ENCODE measurements at places on chromosomes 1 and 21.
A peak's percentile ranks its signal among the peaks of the same experiment; 100 is the strongest.

DNA sequence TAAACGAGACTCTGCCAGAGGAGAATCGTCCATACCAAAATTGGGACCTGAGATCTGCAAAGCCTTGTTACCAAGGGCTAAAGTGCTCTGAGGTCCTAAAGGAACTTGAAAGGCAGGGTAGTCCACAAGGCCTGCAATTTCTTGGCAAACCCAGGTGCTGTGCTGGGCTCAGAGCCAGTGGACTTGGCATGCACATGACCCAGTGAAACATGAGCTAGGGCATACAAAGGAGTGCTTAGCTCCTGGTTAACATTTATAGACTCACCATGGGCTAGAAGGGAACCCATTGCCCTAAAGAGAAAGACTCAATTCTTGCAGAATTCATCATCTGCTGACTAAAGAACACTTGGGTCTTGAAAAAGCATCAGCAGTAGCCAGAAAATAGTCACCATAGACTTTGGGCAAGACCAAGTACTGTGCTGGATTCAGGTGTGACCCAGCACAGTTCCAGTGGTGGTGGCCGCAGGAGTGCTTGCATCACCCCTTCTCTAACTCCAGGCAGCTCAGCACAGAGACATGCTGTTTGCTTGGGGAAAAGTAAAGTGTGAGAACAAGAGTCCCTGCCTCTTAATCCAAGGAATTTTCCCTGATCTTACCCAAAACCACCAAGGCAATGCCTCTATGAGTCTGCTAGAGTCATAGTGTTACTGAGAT, 1069.4 kb upstream of the ADGRL2 start:
- no peak for DNase-seq

GRCh38 chr1:179848233-179848632, 29.4 kb downstream of the TOR1AIP2 start:
- DNase-seq: no peak

DNA sequence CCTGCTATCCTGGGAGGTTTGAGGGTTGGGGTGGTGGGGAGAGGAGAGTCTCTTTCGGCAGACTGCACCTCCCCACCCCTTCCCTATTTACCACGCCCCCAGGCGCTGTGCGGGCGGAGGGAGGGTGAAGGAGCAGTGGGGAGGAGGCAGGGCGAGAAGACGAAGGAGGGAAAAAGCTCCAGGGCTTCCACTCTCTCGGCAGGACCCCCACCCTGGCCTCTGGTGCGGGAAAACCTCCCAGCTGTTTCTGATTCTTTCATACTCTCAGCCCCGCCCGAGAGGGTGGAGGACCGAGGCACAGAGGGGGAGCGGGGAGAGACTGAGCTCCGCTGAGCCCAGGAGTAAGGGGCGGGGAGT, 866 bp upstream of the WNT2B start:
- DNase-seq: no peak

DNA sequence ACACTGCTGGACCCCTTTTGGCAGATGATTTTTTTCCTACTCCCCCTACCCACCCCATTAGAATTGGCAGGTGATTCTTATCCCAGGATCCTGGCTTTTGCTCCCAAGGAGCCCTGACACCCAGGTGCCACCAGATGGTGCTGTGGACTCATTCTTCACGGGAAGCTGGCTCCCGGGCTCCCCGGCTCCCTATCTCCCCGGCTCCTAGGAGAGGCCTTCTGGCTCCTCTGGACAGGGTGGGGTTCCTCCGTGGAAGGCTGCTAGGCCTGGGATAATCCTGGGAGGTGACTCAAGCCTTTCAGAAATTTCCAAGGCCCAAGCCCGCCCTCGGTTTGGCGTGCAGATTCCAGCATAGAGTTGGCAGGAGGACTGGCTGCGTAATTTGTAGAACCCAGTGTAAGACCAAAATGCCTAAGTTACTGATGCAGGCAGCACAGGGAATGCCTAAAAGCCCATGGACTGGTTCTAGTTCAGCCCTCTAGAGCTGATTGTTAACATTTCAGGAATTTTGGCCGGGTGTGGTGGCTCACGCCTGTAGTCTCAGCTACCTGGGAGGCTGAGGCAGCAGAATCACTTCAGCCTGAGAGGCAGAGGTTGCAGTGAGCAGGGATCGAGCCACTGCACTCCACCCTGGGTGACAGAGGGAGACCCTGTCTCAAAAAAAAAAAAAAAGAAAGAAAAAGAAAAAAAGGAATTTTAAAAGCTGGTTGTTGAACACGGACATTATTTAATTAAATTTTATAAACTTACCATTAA, 6.8 kb upstream of the BSDC1 start:
- peak; percentile 89 for DNase-seq

- no peak for DNase-seq
Measured at GRCh38 chr1:218376722-218377121, 31.6 kb downstream of the TGFB2 start.

DNA sequence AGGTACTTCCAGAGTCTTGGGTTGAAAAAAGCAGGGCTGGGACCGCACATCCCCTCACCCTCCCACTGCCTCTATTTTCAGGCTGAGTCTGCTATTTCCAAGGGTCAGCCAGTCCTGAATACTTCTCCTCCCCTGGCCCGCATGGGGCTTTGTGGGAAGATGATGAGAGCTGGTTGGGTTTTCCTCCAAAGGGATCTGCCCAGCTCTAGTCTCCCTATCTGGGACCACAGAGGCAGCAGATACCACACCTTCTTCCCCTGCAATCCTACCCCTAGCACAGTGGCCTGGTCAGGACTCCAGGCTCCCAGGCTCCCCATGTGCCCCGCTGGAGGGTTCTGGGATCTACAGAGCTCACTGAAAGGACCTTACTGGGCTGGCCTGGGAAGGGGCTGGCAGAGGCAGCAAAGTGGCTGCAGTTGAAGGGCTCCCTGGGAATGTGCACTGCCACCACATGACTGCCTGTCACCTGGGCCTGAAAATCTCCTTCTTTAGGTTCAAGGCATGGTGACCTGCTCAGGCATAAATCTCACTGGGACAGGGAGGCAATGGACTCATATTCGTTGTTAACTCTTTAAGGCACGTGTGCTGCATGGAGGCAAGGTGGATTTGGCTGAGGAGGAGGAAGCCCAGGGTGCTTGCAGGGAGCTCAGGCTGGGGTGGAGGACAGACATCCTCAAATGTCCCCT, 13.1 kb downstream of the CACNA1S start:
- no peak for DNase-seq

- no peak for DNase-seq
Measured at GRCh38 chr1:209505044-209505443, 78.5 kb upstream of the CAMK1G start.

GRCh38 chr1:217564833-217565232, 66.1 kb downstream of the GPATCH2 start:
- no peak for DNase-seq

GRCh38 chr1:169529068-169529642, 43.4 kb upstream of the SLC19A2 start:
- DNase-seq: no peak

GRCh38 chr1:62573675-62574074, 23.6 kb upstream of the ANGPTL3 start:
- no peak for DNase-seq

DNA sequence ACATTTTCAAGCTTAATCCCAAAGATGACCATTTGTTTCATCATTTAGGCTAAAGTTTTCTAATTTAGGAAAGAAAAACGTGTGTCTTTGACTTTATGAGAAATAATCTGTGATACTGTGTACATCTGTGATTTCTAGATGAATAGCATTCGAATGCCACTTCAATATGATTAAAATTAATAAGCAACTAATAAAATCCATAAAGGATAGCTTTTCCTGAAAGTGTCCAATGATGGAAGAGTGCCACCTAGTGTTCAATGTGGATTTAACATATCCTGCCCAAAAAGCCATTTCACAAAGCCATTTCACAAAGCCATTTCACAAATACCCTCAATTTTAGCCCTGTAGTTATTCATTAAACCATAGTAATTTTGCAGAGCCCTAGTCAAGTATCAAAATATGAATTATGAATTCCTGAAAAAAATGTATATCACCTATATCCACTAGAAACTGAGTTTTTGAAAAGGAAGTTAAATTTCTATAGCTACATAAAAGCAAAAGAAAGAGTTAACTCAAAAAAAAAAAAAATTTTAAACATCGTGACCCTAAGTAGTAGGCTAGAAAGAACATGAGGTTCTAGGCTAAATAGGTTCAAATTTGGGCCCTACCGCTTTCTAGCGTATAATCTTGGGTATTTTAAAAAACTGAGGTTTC, 19.1 kb downstream of the NME7 start:
- no peak for DNase-seq

GRCh38 chr1:1763657-1764621, 14.3 kb downstream of the NADK start:
- DNase-seq: no peak

GRCh38 chr1:230158415-230159291, 91.6 kb downstream of the GALNT2 start:
- no peak for DNase-seq

GRCh38 chr21:37006486-37007291, at the start of gene RIPPLY3:
RIPPLY3 (plus strand) TSS chr21:37006702; CDS start chr21:37006773, 71 bp downstream.
- DNase-seq: no peak

DNA sequence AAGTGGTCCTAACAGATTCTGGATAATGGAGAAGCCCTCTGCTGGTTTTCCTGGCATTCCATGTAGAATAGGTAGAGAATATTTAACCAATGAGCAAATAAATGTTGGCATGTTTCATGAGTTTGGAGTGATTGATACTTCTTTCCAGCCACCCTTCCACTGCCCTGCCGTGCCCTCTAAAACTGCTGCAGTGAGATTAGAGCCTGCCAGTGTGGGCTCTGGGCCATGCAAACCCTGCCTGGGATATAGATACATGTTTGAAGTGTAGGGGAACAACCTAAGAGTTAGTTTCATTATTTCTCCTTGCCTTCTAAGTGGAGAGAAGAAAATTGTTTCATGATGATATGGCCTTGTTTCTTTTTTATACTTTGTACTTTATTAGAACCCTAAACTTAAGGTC, 10.4 kb downstream of the UBE2Q1 start:
- DNase-seq: no peak

DNA sequence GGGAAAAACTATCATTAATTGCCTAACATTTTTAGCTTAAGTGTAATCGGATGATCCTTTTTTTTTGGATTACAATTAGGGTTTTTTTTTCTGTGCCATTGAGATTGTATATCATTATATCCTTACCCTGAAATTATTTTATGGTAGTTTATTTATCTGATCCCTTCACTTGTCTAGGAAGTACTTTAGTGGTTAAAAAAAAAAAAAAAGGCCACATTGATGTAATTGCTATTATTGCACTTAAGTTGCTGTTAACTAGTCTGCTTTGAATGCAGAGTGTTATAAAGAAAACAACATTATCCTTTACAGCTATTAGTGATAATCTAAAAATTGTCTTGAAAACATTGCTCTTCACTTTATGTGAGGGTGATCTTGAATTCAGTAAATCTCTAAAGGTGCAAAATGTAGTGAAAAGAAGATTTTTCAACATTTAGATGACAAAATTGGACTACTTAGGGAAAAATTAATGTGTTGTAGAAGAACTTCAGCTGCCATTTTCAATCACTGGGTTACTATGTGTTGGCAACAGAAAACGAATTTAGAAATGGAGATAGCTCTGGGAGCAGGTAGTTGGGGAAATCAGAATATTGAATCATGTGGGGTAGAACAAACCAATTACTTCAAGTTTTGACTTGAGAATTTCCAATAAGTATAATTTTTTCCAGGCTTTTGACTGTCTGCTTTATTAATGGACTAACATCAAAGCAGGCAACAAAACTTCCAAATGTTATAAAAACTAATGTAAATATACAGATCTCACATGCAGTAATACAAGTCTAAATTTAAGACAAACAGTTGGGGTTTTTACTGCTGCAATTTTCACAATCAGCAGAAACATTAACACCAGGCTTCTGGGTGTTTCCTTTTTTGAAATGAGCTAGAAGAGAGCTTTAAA, 5.0 kb downstream of the ADGRL2 start:
- no peak for DNase-seq

DNA sequence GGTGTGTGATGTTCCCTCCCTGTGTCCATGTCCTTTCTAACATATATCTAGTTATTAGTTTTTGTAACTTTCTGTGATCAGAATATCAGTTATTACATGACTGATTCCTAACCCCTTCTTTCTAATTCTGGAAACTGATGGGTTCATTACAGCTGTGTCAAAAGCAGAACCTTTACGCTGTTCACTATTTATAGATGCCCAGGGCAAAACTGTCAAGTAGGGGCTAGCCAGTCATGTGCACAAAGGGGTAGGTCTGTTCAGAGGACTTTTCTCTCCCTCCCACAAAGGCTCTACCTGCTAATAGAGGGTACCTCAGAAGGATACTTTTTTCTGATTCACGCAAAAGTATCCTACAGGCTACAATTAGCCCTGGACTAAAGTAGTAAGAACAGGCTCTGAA, 79.2 kb downstream of the NRDC start:
- DNase-seq: no peak

DNA sequence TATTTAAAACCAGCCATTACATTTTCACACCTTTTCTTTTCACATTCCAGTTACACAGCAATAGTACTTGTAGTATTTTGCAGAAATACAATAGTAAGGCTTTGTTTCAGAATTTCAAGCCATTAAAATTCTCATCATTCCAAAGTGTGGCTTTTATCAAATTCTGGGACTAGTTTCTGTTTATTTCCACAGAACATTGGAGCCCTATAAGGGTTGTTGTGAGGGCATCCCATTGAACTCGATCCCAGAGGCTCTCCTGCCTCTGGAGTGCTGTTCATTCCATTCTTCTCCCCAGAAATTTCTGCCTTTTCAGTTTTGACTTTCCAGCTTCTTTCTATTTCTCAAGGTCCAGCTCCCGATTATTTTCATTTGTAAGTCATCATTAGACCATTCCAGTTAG, 645.5 kb downstream of the ADGRL2 start:
- no peak for DNase-seq

DNA sequence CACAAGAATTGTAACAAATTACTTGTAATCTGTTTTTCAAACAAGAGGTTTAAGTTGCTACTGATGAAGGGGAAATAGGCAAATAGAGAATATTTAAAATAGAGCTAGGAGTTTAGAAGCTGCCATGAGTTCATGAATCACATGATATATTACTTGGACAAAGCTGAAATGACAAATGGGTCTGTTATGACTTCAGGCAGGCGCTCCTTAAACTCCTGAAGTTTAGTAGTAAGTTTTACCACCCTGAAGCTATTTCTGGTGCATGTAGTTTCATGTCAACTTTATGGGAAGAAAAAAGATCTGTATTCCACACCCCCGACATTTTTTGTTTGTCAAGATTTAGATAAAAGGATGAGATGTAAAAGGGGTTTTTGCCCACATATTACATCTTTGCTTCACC, 58.5 kb downstream of the PLA2G4A start:
- DNase-seq: no peak

DNA sequence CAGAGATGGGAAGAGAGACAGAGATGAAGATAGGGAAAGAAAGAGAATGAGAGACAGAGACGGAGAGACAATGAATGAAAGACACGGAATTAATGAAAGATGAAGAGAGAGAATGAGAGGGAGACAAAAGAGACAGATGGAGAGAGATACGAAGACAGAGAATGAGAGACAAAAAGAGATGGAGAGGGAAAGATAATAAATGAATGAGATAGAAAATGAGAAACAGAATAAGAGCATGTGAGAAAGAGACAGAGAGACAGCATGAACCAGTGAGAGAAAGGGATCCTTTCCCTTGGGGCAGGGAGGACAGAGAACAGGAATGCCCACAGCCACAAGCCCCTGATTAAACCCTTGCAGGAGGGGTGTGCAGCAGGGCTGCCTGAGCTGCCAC, 5.3 kb upstream of the WNT9A start:
- no peak for DNase-seq

Measured in AG09319 (cell line).